ENCODE measurements at places on chromosomes 16 and 17. TPM values are rescaled to one million over a fixed set of nuclear protein-coding genes. Genes with fewer than 3 reads are reported as not detected.

KRT31 gene
- total RNA-seq, result not detected

KRTAP17-1 gene
- not detected for total RNA-seq

CDRT15 gene
- total RNA-seq, result not detected

CDH15 gene
- total RNA-seq, result not detected

SNAI3 gene
- total RNA-seq, result 8.2 TPM

GRCh38 chr16:12341423-12341822, 364.9 kb downstream of the SNX29 start:
- DNase-seq, result no peak

DNA sequence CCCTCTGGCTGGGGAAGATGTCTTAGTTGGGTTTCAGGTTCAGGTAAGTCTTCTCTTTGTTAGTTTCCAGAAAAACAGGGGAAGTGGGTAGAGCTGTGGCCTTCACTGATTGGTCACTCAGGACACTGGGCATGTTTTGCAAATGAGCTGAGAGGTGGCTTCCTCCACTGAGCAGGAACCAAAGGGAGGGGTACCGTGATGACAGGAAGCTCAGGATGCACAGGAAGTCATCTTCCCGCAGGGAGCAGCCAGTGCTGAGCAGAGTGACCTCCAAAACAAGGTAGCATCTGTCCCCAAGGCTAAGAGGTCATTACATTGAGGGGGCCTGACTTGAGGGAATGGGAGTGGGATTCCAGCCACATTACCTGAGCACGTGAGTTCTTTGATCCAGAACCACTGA, 5.6 kb downstream of the NT5C start:
- DNase-seq, result no peak

- DNase-seq, result no peak
These were observed 31.1 kb downstream of the PPM1E start for GRCh38 chr17:58786586-58787295.

All from natural killer cell (primary cell).